Stimulated activated CD8-positive, alpha-beta memory T cell treated with anti-CD3 and anti-CD28 coated beads, Interleukin-4, amount 100 ng/mL, for 1 hour (primary cell): ENCODE measurements at places on chromosomes 2 and 18.
A peak's percentile ranks its signal among the peaks of the same experiment; 100 is the strongest.

- no peak for DNase-seq
Observed at GRCh38 chr2:1972422-1972821, 228.1 kb upstream of the PXDN start.

DNA sequence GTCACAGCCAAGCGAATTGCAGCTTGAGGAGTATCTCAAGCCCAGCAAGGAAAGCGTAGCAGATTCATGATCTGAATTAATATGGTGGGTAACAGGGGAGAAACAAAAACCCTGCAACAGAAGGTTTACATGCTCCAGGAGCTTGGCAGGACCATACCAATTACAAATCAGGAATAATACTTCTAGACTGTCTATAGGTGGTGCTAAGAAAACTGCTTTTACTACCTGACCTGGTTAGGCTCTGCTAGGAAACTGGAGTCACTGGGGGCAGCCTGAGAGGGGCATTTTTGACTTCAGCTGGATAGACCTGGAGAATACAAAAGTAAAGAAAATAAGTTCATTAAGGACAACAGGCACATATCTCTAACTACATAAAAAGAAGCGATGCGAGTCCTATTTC is 24.6 kb upstream of the SPOPL start:
- DNase-seq: no peak

- no peak for DNase-seq
Observed at GRCh38 chr18:48356909-48357631, 52.1 kb downstream of the ZBTB7C start.

DNA sequence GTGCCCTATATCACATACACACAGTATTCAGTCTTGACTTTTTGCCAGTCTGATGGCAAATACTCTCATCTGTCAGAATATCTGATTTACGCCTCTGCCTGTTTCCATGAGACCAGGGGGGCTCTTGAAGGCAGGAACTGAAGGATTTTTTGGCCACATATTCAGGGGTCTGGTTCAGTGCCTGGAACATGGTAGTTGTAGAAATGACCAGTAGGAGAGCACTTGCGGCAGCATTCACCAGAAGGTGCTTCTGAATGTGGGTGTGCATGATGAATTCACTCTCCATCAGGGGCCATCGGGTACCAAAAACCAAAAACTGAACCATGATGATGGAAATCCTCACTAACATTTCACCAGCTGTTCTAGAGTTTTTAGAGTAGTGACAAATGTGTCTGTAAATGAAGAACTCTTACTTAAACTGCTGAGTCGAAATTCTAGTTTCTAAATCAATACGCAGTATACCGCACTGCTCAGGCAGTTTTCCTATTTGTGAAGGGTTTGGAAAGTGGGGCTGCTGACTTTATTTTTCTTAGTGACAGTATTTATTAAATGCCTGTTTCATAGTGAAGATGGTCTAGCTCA is 54.6 kb downstream of the MERTK start:
- no peak for DNase-seq

DNA sequence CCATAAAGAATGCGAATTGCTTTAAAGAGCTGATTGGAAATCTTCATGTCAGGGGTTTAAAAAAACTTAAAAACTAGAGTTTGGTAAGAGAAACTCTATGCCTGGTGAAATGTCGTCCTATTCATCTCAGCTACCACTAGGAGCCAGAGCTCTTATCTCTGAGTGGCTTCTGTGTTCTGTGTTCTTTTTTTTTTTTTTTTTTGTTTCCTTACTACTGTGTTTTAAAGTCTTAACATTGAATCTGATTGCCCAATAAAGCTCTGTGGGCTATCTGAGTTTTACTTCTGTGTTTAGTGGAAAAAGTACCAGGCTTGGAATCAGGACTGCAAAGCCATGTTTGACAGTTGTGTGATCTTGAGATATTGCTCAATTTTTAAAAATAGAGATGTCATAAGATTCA is 494.8 kb downstream of the RIT2 start:
- DNase-seq: no peak

DNA sequence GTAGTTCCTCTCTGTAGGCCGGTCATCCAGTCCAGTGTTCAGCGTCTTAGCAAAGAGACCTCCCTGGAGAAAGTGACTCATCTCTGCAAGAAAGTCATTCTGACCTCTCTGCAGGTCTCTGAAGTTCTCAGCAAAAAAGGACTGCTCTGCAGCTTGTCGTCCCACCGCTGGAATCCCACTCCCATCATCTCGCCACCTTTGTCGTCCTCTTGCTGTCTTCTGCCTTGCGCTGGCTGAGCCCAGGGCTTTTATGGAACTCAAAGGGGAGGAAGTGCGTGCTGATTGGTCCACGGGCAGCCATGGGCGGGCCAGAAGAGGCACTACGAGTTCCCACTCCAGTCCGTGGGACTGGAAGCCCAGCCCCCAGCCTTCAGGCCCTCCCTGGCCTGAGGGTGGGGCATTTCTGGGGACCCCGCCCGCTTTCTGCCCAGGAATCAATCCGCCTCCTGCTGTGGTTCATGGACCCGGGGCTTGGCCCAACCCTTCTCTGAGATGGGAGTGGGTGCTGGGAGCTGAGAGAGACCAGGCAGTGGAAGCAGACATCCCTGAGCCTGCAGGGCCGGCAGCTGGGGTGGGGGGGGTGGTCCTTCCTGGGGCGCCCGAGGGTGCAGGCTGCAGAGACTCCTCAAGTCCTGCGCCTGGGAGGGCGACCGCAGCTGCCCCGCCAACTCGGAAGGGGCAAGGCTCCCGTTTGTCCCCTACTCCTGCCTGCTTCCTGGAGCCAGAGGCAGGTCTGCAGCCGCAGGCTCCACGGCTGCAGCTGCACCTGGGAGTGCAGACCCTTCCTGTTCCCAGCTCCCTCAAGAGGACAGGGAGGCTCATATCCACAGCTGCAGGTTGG is 660.7 kb upstream of the RAB6C start:
- DNase-seq: no peak

GRCh38 chr2:240964704-240965295 is 33.6 kb upstream of the SNED1 start:
- no peak for DNase-seq

GRCh38 chr2:139969323-139969722 is 1189.1 kb upstream of the NXPH2 start:
- DNase-seq: no peak

GRCh38 chr2:181574321-181574720 is 82.6 kb downstream of the CERKL start:
- no peak for DNase-seq

GRCh38 chr18:49081511-49082155 is 130.9 kb upstream of the SMAD7 start:
- DNase-seq: no peak

DNA sequence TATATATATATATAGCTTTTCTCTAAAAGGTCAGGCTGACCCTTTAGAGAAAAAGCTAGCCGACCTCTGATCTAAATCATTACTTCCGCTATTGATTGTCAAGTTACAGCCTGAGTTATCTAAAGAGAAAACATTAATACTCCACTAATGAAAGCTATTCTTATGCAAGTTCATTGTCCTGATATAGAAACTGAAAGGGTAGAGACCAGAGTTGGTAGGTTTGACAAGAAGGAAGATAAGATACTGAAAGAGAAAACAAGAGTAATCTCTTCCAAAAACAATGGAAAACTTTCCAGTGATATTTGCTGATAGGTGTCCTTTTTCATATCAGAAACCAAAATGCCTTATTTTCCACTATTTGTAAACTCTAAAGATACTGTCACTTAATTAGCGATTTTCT is 62.8 kb upstream of the SLC39A10 start:
- DNase-seq: no peak

DNA sequence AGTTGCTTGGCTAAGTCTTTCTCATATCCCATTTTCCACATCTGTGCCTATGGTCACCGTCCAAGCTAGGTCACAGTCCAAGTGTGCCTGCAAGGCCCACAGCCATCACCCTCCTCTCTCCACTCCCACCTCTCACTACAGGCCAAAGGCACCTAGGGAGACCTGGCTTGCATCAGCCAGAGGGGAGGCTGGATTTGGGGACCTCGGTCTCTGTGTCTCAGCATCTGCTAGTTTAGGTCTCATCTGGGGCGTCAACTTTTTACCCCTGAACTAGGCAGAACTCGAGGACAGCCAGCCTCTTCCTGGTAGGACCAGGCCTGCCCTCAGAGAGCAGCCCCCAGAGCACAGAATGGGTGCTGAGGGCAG is 217.1 kb downstream of the DYSF start:
- DNase-seq: no peak

GRCh38 chr2:238433941-238434845 is 7.5 kb downstream of the ASB1 start:
- no peak for DNase-seq

DNA sequence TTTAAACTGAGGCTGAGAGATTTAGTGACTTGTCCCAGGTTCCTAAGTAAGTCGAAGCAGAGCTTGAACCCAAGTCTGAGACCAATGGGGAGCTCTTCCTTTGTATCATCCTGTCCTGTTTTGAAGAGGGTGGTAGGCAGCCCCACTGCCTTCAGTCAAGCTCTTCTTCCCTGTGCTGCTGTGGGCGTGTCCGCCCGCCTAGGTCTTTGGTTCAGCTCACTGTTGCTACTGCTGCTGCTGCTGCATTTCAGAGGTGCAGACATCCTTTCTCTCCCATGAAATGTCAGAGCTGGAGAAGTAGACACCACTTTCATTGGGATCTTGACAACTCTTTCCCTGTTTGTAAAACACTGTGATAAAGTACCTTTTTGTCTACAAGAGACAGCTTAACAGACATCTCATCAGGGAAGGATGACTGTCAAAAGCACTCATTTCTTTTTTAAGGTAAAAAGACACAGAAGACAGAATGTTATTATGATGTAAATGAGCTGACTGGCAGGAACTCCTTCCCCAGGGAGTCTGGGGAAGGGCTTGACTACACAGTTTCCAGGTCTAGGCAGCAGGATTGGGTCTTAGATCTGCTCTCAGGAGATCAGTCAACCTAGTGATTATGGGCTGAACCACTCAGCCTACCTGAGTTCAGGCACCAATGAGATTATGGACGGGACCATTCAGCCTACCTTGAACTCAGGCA is 91.7 kb upstream of the TRIB2 start:
- DNase-seq: no peak

GRCh38 chr2:54347622-54348021 is 91.6 kb upstream of the TSPYL6 start:
- no peak for DNase-seq

DNA sequence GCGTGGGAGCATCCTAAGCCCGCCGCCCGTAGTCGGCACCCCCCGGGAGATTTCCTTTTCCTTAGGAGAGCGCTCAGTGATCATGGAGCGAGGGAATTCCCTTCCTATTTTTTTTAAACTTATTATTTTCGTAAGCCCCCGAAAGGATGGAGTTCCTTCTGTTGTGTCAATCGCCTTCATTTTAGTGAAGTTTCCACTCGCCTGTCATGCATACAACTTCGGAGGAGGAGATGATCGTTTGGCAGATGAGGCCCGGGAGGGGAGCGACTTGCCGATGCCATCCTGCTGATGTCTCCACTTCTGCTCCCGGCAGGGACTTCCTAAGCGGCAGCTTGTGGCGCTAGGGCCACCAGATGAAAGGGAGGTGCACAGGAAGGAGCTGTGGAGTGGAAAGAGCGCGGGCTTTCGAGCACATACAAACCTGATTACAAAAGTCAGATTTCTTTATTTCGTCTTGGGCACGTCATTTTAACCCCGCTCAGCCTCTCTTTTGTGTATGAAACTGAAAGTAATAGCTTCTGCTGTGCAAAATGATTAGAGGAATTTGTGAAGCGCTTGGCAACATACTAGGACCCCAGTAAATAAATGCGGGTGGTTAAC is at the start of gene ADGRF3:
ADGRF3 (minus strand) TSS at position 336 of the 600 bp plus-strand sequence. CDS start 555 bp downstream, outside the sequence.
- peak; percentile 20 for DNase-seq

- DNase-seq: no peak
Observed at GRCh38 chr2:120291401-120292311, 39.0 kb downstream of the RALB start.

GRCh38 chr2:170953941-170954340 is 24.9 kb downstream of the GORASP2 start:
- DNase-seq: no peak

DNA sequence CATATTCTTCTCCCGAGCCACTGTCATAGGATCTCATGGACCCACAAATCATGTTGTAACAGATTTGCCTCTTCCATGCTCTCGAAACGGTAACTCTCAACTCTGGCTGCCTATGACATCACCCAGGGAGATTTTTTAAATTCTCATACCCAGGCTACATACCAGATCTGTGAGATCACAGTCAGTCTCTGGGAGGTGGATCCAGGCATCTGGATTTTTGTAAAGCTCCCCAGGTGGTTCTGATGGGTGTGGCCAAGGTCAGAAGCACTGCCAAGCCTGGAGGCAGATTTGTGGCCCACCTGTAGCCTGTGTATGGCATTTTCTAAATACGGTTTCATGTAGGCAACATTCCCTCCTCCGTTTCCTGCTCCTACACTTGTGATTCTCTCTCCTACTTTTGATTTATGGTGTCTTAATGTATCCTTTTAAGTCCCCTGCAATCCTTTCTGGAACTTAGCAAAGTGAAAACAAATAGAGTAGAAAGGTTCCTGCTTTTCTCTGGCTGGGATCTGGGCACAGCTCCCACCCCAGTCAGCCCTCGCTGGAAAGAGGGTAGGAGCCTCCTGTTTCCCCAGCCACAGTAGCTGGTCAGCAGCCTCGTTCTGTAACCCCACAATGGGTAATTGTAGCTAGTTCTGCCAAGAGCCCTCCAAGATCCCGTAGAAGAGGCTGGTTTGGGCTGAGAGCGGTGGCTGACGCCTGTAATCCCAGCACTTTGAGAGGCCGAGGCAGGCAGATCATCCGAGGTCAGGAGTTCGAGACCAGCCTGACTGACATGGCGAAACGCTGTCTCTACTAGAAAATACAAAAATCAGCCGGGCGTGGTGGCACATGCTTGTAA is 96.2 kb downstream of the KLHL29 start:
- DNase-seq: no peak

DNA sequence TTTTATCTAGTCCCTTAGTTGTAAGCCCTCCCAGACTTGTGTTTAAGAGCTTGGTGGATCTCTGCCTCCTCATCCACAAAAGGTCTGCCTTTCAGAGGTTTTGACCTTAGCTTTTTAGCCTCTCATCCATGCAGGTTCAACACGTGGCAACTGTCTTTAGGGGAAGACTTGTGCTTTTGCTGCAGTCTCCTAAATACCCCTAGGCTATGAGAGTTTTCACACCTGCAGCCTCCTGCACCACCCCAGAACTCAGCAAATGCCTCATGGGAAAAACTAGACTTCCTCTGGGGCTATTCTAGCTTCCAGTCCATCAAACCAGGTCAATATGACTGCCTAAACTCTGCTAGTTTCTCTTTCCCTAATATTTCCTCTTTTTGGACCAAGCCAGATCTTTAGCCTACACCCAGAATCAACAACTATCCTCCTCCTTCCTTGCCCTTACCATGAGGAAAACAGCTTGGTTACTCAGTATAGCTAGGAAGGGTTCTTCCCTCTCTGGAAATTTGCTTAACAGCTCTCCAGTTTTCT is 132.3 kb upstream of the RIOK3 start:
- no peak for DNase-seq
